Thyroid gland (tissue), 4 donors: ENCODE measurements at places on chromosomes 7 and 10.

DNA sequence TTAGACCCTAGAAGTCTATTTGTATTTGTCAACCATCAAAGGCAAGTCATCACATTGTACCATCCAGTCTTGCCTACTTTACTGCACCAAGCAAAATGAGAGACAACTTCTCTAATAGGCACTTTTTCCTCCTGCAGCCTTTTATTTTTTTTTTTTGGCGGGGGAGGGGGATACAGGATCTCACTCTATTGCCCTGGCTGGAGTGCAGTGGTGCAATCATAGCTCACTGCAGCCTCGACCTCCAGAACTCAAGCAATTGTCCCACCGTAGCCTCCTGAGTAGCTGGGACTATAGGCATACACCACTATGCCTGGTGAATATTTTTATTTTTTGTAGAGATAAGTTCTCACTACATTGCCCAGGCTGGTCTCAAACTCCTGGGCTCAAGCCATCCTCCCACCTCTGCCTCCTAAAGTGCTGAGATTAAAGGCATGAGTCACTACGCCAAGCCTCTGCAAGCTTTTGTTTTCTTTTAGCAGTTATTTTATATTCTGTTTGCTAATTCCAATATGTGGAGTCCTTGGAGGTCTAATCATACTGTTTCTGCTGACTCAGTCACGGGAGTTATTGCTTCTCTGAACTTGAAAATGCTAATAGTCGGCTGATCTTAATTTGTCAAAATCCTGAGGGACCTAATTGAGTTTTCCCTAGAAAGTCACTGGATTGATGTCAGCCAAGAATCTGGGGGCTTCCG lies 14.2 kb downstream of the KPNA7 start:
- no peak for DNase-seq

- no peak for DNase-seq
These were observed 155.4 kb downstream of the ZPBP start for GRCh38 chr7:49937608-49938007.

- no peak for DNase-seq
These were observed 124.5 kb downstream of the AOAH start for GRCh38 chr7:36599645-36600313.

GRCh38 chr10:17033529-17034260 lies 95.9 kb downstream of the CUBN start:
- DNase-seq = no peak

- DNase-seq = no peak
These were observed 241.5 kb downstream of the WDR11 start for GRCh38 chr10:121092720-121093095.
